Neural progenitor cell (in vitro differentiated cells): ENCODE measurements at places on chromosomes 13 and 19.

DNA sequence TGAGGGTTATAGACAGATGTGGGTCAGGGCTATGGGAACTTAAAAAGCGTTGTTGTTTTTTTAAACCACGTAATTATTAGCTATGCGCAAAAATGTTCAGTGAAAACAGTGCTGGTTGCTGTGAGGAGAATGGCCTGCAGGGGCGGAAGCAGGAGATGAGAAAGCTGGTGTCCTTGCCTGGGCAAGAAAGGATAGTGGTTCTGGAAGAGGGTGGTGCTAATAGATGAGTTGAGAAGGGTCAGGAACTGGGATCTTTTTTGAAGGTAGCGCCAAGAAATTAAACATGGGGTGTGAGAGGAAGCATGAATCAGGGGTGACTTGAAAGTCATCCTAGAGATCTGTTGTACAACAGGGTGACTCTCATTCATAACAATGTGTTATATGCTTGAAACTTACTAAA, 4.8 kb upstream of the SMG9 start:
- DNase-seq: no peak

DNA sequence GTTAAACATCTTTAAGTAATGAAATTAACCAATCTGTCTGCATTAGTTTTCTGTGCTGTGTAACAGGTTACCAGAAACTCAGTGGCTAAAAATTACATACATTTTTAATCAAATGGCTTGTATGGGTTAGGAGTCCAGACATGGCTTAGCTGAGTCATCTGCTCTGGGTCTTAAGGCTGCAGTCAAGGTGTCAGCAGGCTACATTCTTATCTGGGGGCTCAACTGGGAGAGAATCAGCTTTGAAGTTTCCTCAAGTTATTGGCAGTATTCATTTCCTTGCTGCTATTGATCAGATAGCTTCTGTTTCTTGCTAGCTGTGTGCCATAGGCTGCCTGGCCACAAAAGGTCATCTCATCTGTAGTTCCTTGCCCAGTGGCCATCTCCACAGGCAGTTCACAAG, 1163.0 kb downstream of the DIAPH3 start:
- DNase-seq: no peak

DNA sequence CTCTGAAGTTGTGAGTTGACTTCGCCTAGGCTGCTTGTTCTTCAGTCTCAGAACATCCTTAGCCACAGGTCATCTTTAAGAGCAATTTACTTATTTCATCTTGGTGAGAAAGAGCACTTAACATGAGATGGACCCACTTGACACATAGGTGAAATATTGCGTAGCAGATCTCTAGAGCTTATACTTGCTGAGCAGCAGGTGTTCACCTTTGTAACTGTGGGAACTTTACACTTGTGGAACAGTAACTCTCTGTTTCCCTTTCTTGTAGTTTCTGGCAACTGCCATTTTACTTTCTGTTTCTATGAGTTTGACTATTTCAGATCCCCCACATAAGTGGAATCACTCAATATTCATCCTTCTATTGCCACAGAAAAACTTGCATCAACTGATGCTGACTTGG, 95.7 kb downstream of the SLC10A2 start:
- no peak for DNase-seq

GRCh38 chr13:39044536-39044935, 6.3 kb downstream of the NHLRC3 start:
- DNase-seq: no peak

- DNase-seq: no peak
These were observed 15.9 kb downstream of the PGLS start for GRCh38 chr19:17527326-17527725.

GRCh38 chr19:13152356-13152973, 2.3 kb downstream of the IER2 start:
- DNase-seq: peak; percentile 71

- no peak for DNase-seq
These were observed 59.4 kb downstream of the ZNF708 start for GRCh38 chr19:21269813-21270212.

DNA sequence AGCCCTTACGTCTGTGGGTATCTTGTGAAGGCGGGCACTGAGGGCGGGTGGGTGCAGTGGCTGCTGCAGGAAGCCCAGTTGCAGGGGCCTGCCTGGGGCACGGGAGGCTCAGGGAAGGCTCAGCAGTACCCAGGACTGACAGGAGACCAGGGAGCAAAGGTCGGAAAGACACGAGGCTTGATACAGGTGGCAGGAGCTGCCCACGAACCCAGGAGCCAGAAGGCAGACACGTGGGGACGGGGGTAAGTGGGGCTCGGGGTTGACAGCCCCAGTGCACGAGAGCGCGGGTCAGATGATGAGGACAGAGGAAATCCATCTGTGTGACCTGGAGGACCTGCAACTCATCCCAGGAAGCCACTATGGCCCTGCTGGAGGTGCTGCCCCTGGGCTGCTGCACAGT, 25.3 kb downstream of the ELAVL1 start:
- DNase-seq: no peak

GRCh38 chr13:112857914-112858490, 111.0 kb upstream of the MCF2L start:
- DNase-seq: no peak

- DNase-seq: no peak
These were observed 87.6 kb downstream of the CYSLTR2 start for GRCh38 chr13:48741377-48741776.

DNA sequence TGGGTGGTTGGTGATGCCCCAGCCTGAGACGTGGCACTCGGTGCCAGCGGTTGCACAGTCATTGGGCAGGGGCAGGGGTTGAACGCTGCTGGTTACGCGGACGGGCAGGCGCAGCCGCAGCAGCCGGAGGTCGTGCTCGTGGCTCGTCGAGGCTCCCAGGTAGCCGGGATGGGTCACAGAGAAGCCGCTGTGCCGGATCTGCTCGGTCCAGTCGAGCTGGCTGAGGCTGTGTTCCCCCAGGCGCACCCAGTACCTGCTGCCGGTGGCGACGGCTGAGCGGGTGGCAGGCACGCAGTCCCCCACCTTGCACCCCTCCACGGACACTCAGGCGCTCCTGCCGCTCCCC, 2.9 kb downstream of the KLK12 start:
- no peak for DNase-seq

GRCh38 chr19:4717191-4717965, 6.3 kb downstream of the DPP9 start:
- DNase-seq: no peak

GRCh38 chr13:102947745-102948405, 102.0 kb downstream of the ERCC5 start:
- peak; percentile 63 for DNase-seq

DNA sequence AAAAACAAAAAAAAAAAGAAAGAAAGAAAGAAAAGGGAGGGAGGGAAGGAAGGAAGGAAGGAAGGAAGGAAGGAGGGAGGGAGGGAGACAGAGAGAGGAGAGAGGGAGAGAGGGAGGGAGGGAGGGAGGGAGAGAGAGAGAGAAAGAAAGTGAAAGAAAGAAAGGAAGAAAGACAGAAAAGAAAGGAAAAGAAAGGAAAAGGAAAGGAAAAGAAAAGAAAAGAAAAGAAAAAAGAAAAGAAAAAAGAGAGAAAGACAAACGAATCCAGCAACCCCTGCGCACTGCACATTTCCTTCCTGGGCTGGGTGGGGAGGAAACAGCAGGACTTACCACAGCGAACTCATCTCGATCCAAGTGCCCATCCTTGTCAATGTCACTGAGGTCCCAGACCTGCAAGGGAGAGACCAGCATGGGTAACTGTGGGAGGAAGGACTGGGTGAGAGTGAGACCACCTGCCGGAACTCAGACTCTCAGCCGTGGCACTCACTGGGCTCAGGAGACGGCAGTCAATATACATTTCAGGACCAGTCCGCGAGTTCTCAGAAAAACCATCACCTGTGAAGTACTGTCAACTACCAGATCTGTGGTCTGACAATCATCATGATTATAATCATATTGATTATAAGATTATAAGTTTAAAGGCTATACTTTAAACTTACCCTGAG, 43.3 kb downstream of the EPS15L1 start:
- DNase-seq: no peak

GRCh38 chr19:49639401-49640112, 386 bp downstream of the RRAS start:
- DNase-seq: peak; percentile 31

DNA sequence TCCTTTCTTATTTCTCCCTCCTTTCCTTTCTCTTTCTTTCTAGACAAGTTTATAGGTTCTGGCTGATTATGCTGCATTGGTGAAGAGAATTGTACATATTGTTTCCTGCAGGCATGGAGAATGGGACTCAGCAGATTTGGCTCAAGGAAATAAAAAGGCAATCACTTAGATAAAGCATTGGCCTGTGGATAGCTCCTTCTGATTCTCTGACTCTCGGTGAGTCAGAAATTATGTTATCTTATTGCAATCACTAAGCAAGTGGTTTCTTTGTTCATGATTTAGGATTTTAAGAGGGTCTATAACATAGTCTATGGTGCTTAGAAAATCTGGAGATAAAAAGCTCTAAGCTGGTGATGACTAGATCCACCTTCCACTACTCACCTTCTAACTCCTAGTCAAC, 54.0 kb upstream of the POSTN start:
- no peak for DNase-seq

- no peak for DNase-seq
These were observed 52.8 kb downstream of the SLC6A16 start for GRCh38 chr19:49272204-49272603.

GRCh38 chr19:2053601-2054389, 2.8 kb upstream of the MKNK2 start:
- no peak for DNase-seq

GRCh38 chr19:57800696-57801095, 14.0 kb downstream of the ZNF552 start:
- DNase-seq: peak; percentile 80

GRCh38 chr19:48110350-48110966, at the start of gene PLA2G4C:
Gene PLA2G4C, minus strand, starts transcription at chr19:48110817. Its CDS starts 4,288 bp downstream, at chr19:48106529.
- DNase-seq: peak; percentile 97

GRCh38 chr13:41458187-41458760, 924 bp downstream of the RGCC start:
- DNase-seq: peak; percentile 54

GRCh38 chr13:27172495-27172842, 858 bp upstream of the USP12 start:
- DNase-seq: no peak

- no peak for DNase-seq
These were observed 9.8 kb downstream of the ATP4B start for GRCh38 chr13:113648216-113648610.

DNA sequence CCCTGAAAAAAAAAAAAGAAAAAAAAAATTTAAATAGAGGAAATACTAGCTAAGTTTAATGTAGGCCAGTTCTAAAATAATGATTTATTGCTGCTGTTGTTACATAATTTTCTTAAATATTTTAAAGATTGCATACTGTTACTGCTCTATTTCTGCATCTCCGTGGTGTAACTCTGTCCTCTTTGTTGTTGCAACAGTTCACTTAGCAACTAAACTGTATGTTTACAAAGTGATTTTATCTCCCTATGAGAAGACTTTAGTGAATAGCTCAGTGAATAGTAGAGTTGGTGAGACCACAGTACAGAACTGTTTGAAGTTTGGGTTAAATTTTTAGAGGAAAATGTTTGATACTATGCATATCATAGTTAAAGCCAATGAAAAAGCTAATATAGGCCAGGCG, 19.4 kb downstream of the BRCA2 start:
- no peak for DNase-seq

DNA sequence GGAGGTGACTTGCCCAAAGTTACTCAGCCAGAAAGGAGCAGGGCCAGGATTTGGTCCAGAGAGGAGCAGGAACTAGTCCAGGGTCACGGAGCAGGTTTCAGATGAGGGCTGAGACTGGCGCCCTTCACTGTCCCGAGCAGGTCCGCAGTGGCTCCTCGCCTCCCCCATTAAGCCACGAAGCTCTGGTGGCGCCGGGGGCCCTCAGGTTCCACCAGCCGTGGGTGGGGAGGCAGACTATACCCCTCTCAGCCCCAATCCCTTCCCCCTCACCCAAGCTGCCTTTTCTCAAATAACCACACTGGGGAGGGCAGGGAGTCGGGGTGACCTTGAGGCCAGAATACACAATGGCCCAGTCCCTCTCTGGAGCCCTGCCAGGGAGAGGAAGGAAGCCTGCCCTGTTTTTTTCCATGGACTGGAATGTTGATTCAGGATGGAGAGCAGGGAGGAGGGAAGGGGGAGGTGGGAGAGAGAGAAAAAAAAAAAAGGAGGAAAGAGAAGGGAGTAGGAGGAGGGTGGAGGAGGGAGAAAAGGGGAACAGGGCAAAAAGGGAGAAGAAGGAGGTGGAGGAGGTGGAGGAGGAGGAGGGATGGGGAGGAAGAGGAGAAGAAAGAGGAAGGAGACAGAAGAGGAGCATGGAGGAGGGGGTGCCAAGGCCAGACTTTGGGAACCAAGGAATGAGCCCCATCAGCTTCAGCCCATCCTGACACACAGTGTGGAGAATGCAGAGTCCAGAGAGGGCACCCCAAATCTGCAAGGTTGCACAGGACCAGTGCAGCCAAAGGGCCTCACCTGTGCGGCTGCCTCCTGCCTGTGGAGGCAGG, 19.7 kb downstream of the CEACAM16 start:
- DNase-seq: peak; percentile 55

GRCh38 chr13:73306688-73307087, 247.9 kb downstream of the KLF5 start:
- no peak for DNase-seq

GRCh38 chr13:107518780-107519179, 696.6 kb downstream of the LIG4 start:
- no peak for DNase-seq

GRCh38 chr19:15323496-15324235, 8.7 kb downstream of the BRD4 start:
- DNase-seq: no peak

DNA sequence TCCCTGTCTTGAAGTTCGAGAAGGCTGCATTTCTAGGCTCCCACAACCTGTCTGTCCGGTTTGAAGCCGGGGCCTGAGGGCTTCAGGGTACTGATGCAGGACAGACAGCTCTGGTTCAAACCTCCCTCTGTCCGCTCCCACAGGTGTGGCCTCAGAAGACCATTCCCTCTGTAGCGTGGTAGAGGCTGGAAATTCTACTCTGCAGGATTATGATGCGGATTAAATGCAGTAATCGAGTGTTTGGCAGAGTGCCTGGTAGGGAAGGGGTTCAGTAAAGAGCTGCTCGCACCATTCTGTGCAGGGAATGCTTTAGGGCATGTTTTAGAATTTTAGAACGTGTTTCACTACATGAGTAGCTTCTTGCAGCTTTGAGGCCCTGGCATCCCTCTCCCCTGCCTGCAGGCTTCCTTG, 30.5 kb downstream of the PPP1R37 start:
- no peak for DNase-seq
